Activated CD4-positive, alpha-beta T cell treated with anti-CD3 and anti-CD28 coated beads for 4 hours (primary cell): ENCODE measurements at places on chromosomes 6 and 20.

GRCh38 chr20:38997622-38998021, 35.5 kb downstream of the DHX35 start:
- peak; percentile 44 for DNase-seq

DNA sequence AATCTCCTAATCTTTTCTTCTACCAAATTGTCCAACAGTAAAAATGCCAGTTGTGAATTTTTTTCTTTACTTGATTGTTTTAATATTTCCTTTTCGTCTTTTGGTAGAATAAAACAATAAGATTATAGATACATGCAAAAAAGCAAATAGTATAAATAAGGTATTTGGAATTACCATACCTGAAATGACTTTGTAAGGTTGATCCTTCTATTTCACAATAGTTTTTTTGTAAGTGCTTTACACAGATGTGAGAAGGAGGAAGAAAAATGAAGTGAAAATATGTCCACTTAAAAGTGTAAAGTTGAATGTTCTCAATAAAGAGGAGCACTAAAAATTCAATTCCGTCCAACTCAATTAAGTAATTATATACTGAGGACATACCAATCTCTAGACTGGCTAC, 457.6 kb downstream of the UTRN start:
- DNase-seq: no peak

GRCh38 chr6:43658161-43658560, 13.3 kb downstream of the RSPH9 start:
- DNase-seq: no peak

- DNase-seq: no peak
These were observed 56.8 kb downstream of the SNX9 start for GRCh38 chr6:157879873-157880254.

- DNase-seq: no peak
These were observed 115.1 kb downstream of the ZMYND8 start for GRCh38 chr20:47241345-47241781.

DNA sequence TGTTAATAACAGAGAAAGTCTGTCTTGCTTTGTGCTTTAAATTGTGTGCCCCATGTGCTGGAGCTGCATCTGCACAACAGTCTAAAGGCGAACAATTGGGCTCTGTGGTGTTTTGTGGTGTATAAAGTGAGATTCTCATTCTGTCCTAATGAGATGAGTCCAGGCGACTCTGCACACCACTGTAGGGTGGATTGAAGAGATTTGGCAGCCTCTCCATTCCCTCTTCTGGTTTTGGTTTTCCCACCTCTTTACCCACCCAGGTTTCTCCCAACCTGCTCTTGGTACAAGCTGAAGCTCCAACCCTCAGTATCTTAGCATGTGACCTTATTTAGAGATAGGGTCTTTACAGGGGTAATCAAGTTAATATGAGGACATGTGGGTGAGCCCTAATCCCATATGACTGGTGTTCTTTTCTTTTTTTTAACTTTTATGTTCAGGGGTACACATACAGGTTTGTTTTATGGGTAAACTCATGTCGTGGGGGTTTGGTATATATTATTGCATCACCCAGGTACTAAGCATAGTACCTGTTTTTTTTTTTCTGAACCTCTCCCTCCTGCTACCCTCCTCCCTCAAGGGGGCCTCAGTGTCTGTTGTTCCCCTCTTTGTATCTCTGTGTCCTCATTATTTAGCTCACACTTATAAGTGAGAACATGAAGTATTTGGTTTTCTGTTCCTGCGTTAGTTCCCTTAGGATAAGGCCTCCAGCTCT, 217.6 kb upstream of the DTNBP1 start:
- no peak for DNase-seq

DNA sequence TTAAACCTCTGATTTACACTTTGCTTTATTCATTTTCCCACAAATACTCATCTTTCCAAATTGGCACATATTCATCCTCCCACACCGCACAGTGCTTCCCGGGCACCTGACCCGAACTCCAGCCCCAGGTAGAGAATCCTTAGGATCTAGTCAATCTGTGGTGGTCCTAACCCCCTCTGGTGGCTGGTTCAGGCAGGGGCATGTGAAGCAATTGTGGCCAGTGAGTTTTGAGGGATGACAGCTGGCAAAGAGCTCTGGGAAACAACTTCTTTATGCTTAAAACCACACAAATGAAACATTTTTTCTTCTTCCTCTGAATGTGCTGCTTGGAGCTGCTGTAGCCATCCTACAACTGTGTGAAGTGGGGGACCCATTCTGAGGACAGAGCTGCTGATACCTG, 54.7 kb downstream of the ELOVL5 start:
- DNase-seq: no peak

DNA sequence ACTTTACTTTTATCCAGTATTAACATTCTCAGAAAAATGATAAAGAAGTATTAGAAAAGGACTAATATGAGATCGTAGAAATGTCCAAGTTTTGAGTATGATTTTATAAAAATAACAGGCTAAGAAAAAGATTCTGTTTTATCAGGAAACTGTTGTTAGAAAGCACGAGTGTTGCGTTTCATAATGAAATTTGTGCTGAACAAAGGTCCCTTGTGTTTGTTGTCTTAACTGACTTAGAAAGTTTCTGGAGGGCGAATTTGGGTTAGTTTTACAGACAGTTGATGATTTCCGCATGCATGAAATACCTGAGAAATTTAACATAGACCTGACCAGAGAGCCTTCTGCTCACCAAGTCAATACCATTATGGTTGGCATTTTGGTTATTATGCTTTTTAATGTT, 136.0 kb downstream of the FNDC1 start:
- no peak for DNase-seq

- no peak for DNase-seq
These were observed 31.5 kb upstream of the FNDC1 start for GRCh38 chr6:159137676-159138075.

- no peak for DNase-seq
These were observed 127.9 kb downstream of the COL19A1 start for GRCh38 chr6:69994251-69994650.

- DNase-seq: no peak
These were observed 163.2 kb upstream of the TBX18 start for GRCh38 chr6:84927551-84927950.

DNA sequence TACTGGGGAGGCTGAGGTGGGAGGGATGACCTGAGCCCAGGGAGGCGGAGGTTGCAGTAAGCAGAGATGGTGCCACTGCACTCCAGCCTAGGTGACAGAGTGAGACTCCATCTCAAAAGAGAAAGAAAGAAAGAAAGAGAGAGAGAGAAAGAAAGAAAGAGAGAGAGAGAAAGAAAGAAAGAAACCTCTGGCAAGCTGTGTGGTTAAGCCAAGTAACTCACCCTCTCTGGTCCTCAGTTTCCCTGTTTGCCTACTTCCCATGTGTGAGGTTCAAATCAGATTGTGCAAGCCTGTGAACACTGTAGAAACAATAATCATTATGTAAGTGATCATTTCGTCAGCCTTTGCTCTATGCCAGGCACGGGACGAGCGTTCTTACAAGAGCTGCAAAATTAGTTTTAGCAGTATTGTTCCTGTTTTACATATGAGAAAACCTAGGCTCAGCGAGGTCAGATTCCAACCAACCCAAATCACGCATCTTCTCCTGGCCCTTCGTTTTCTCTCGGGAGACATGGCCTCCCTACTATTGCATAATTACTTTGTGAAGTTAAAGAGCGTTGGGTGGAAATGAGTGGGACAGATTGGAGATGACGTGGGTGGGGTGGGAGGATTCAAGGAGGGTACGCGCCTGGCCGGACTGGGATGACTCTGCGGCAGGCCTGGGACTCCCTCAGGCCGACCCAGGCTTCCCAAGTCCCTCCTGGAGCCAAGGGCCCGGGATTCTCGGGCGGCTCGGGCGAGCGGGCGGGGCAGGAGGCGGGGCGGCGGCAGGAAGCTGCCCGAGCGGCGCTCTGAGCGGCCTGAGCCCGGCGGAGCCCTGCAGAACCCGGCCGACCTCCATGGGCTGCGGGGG, at the start of gene SNX21:
Gene SNX21 (plus strand): TSS at position 770 of the 853 bp plus-strand sequence. CDS start 121 bp downstream, outside the sequence.
- DNase-seq: peak; percentile 9

DNA sequence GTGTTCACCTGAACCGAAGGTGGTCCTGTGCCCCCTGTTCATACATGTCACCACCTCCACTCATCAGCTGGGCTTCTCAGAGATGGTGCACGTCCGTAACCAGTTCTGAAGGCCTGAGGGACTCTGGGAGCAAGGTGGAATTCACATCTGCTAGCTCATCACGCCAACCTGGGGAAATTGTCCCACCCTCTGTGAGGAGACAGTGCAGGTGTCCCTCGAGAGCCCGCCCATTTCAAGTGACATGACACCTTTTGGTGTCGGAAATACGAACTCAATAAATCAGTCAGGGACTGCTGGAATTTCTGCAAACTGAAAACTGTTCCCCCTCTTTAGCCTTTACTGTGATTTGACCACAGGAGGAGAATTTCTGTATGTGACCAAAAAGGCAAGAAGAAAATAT, 99.4 kb downstream of the SYNDIG1 start:
- no peak for DNase-seq

GRCh38 chr6:138966870-138967269, 21.2 kb downstream of the REPS1 start:
- DNase-seq: no peak

GRCh38 chr6:7939184-7939863, 28.7 kb upstream of the TXNDC5 start:
- DNase-seq: no peak

DNA sequence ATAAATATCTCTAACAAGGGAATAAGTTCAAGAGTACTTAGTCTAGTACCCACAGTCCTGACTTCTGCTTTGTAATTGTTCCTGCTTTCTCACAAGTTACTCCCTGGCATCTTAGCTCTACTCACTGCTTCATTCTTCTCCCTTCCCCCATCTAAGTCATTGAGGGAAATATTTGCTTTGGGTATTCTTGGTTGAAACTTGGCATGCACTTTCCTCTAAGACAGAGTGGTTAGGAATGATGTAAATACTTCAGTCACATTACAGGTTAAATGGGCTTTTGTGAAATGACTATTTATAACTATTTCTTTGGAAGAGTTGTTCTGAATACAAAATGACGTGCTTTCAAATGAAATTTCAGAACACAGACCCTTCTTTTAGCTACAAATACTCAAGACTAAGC, 67.7 kb upstream of the PLEKHG1 start:
- DNase-seq: no peak

DNA sequence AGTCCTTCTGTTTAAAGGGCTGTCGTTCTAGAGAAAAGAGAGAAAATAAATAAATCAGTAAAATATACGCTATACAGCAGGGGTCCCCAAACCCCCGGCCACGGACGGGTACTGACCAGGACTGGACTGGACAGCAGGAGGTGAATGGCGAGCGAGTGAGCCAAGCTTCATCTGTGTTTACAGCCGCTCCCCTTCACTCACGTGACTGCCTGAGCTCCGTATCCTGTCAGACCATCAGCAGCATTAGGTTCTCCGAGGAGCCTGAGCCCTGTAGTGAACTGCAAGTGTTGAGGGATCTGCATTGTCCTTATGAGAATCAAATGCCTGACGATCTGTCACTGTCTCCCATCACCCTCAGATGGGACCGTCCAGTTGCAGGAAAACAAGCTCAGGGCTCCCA, 76.5 kb downstream of the ZNF217 start:
- no peak for DNase-seq

DNA sequence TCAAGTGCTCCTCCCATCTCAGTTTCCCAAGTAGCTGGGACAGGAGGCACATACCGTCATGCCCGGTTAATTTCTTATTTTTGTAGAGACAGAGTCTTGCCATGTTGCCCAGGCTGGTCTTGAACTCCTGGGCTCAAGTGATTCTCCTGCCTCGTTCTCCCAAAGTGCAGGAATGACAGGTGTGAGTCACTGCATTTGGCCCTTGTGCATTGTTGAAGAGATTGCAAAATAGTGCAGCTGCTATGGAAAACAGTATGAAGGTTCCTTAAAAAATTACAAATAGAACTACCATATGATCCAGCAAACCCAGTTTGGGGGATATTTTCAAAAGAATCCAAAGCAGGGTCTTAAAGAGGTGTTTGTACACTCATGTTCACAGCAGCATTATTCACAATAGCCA, 69.1 kb downstream of the GJA10 start:
- DNase-seq: no peak

GRCh38 chr6:167152862-167153261, 4.9 kb downstream of the GPR31 start:
- no peak for DNase-seq

DNA sequence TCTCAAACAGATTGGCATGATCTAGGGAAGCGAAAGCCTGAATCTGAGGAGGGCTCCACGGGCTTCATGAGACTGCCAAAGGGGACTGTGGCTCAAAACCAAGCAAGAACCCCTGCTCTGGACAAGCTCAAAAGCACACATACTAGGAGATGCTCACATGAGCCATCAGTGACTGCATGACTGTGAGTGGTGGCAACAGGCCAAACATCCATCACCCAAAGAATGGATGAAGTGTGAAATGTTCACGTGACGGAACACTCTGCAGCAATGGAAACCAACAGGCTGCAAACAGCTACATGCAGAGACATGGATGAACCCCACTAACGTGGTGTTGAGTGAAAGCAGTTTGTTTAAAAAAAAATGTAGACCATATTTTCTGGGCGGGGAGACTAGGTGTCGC, 136.3 kb downstream of the PREX1 start:
- DNase-seq: no peak

GRCh38 chr20:62597416-62598115, 44.7 kb upstream of the SLCO4A1 start:
- DNase-seq: no peak

DNA sequence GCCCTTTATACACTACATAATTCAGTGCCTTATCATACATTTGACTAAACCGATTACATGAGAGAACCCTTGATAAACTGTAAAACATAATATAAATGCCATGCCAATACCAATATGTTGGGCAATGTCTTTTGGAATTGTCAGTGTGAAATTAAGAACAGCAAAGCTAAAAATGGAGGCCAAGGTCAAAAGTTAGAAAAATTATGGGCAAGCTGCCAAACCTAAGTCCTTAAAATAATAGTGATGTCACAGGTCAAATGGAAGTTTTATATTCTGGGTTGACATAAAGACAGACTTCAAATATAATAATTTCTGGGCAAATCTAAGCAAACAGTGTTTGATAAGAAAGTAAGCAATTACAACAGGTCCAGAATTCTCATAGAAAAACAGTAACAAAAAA, 696.7 kb downstream of the RNF144B start:
- DNase-seq: no peak
